HFF-Myc (cell line): ENCODE measurements at places on chromosomes 6 and 20.
A peak's percentile ranks its signal among the peaks of the same experiment; 100 is the strongest.

DNA sequence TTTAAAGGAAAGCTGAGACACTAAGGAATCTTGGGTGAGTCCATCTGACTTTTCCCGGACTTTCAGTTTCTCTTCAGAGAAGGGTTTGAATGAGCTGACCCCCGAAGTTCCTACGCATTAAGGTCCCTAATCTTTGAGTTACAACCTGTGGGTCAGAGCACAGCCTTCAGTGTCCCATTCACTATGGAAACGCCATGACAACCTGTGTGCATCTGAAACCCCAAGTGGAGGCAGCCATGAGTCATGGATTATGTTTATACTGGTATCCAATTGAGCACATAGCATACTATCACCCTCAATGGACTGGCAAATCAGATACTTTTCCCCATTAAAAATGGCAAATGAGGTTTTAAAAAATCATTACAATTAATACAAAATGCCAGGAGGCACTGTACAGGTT, 11.4 kb downstream of the MYLK4 start:
- DNase-seq: peak; percentile 36

DNA sequence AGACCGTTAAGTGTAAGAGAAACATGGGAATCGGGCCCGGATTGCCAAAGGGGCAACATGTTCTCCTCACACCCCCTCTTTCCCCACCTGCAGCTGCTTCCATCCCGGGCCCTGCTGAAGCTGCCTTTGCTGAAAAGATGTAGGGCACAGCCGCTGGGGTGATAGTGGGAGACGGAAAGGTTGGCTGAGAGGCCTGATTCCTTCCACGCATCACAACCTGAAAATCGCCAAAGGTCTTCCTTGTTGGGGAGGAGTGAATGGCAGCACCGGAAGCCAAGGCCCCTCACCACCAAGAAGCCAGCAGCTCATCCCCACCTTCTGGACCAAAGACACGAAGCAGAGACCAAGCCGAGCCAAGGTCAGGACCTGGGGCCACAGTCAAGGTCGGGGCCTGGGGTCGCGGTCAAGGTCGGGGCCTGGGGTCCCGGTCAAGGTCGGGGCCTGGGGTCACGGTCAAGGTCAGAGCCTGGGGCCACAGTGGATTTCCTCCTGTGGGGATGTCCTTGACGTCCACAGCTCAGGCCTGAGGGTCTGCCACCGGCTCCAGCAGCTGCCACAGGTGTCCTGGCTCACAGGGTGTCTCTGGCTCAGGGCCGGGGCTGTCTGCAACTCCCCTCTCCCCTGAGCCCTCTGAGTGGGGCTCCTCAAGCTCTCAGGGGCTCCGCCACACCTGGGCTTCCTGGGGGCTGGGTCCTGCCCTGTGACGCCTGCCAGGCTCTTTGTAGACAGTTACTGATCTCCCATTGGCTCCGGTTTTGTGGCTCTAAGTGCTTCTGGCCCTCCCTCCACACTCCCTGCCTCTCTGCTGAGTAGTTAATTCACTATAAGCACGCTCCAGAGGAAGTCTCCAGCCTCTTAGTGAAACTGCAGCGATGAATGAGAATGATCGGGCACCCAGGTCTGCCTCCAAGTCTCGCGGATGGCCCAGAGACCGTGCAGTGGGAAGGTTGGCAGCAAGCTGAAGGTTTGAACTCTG, 5.5 kb upstream of the CHRNA4 start:
- no peak for DNase-seq

- no peak for DNase-seq
These were observed 185.3 kb downstream of the ADAT2 start for GRCh38 chr6:143264986-143265764.

DNA sequence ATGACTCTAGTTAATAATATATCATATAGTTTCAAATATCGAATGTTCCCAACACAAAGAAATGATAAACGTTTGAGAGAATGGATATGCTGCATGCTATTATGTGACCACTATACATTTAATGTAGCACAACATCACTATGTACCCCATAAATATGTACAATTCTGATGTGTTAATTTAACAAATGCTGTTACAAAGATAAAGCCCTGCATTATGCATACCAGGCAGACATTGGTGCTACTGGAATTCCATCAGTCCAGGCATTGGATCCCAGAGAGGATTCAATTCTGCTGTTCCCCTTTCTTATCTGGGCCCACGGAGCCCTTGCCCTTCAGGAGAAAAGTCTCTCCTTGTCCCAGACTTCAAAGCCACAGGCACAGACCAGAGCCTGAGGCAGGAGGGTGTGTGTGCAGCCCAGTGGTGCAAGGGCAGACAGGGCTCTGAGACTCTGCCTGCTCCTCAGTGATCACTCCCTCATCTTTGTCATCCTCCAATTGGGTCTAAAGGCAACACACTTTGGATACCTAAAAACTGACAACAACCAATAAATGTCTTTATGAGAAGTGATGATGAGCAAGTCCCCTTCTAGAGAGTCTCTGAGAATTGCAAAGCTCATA, 45.2 kb downstream of the PSMG4 start:
- no peak for DNase-seq

- DNase-seq: no peak
These were observed 19.0 kb downstream of the TUBB2A start for GRCh38 chr6:3138341-3138740.

DNA sequence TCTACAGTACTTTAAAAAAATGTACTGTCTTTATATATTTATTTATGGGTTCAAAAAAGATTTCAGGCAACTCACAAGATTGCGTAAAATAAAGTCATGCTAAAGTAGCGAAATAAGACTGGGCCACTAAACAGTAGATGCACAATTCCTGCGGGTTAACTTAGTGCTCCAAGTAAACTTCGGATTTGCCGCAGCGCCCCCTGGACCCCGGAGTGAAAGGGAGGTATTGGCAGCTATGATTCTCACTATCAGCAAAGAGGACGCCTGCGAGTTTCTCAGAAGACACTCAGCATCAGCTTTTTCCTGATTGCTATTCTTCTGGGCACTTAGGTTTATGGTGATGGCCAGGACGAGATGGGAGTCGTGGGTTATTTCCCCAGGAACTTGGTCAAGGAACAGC, 1.4 kb downstream of the OTOR start:
- DNase-seq: no peak

DNA sequence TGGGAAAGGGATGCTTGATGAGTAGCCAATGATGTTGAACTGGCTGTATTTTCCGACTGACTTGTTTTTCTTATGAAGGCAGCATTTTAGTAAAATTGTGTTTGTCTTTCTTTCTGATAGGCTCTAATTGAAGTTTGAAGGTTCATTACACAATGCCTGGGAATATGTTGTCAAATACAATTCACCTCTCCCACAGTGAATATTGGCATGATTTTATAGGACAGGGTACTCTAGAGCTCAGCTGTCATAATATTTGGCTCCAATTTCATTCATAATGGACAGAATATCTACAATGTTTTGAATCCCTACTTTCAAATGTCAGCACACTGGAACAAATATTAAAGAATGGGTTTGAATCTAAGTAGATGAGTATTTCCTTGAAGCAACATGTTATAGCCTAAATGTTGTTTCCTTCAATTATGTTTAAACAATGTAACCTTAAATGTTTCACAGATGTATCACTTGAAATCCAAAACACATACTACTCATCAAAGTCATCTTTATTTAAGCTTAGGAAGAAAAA, 81.4 kb downstream of the LAMA2 start:
- no peak for DNase-seq

DNA sequence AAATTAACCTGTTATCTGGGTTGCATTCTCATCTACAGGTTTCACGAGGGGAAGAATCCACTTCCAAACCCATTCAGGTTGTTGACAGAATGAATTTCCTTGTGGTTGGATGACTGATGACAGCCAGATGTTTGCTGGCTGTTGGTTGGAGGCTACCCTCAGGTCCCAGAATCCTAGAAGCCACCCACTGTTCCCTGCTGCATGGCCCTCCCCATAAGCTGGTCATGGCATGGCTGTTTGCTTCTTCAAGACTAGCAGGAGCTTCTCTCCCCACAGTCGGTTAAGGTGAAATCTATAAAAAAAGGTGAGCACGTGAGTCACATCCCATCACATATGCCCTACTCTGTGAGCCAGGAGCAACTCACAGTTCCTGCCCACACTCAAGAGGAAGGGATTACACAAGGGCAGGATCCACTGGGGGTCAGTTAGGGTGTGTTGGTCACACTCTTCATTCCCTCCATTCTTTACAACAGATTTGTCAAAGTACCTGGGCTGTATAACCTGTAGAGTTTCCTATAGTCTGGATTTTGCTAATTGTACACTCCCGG, 19.5 kb upstream of the RPS10 start:
- no peak for DNase-seq

DNA sequence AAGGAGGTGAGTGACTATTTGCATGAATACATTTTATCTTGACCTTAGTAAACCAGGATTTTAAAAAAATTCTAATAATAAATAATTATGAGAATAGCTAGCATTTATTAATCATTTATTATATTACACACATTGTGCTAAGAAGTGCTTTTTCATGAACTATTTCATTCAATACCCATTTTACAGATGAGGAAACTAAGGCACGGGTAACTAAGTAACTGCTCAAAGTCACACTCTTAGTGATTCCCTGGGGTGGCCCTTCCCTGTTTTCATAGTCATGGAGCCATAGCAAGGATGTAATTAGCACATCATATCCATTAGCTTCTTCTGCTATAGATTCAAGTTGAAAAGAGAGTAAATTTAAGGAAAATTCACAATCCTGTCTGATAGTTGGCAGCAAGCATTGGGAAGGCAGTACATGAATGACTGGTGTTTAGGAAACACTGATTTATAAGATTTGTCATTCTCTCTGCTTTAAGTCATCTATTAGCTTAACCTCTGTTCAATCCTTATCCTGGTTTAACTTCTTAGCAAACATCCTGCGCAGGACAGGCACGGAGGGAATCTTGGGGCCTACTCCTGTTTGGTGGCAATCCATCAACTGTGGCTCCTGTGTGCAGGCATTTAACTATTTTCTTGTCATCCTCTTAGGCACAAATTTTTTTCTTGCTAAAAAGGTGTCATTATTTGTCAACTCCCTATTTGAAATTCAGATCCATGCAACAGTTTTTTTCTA, 68.3 kb downstream of the RIN2 start:
- no peak for DNase-seq

GRCh38 chr6:134267917-134268361, 50.0 kb downstream of the SGK1 start:
- no peak for DNase-seq

- no peak for DNase-seq
These were observed 505.9 kb upstream of the BTBD3 start for GRCh38 chr20:11411765-11412164.

DNA sequence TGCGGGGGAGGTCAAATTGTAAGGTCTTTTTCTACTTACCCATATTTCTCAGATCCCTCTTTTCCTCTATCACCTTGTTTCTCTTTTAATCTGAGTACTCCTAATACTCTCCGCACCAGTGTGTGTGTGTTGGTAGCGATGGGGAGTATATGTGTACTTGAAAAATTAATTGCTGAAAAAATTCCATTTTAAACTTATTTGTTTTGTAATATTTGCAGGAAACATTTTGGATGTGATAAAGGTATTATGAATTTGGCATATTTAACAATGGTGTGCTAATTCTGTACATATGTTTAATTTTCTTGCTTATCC, 48.1 kb upstream of the MLIP start:
- no peak for DNase-seq

- no peak for DNase-seq
These were observed 104.7 kb downstream of the OPRM1 start for GRCh38 chr6:154143753-154144152.

DNA sequence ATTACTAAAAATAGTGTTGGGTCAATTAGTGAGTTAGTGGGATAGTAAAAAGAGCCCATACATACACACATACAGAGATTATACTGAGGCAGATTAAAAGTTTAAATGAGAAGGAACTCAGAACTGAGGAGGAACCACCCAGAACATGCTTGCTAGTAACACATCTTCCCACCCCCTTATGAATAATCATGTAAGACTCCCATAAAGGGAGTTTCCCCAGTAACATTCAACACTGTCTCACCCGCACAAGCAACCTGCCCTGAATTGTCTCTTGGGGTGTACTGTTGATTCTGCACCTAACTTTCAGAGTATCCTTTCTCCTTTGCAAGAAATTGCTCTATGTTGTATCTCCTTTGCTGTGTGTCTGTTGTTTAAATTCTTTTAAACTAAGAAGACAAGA, 11.1 kb upstream of the HLA-DQB2 start:
- DNase-seq: no peak

GRCh38 chr20:62238569-62239277, 402 bp downstream of the OSBPL2 start:
- no peak for DNase-seq

- DNase-seq: no peak
These were observed 79.4 kb upstream of the SLC4A11 start for GRCh38 chr20:3318226-3318884.

DNA sequence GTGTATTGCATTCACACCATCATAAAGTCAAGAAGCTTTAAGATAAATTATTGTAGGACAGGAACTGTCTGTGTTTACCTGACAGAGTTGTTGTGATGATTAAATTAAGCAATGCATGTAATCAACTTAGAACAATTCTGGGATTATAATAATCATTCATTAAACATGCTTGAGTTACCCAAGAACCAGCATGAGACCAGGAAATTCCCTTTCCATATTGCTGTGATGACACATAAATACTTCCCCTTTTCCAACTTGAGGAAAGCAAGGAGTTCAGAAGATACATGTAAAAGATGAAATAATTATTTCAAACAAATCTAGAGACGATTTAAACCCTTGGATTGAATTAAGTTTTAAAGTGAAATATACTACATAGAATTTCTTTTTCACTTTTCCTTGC, 404.4 kb downstream of the GJA1 start:
- DNase-seq: no peak

- DNase-seq: no peak
These were observed 207.0 kb upstream of the TCF21 start for GRCh38 chr6:133681891-133682290.

GRCh38 chr6:158068156-158068892, 86.7 kb downstream of the SYNJ2 start:
- no peak for DNase-seq

DNA sequence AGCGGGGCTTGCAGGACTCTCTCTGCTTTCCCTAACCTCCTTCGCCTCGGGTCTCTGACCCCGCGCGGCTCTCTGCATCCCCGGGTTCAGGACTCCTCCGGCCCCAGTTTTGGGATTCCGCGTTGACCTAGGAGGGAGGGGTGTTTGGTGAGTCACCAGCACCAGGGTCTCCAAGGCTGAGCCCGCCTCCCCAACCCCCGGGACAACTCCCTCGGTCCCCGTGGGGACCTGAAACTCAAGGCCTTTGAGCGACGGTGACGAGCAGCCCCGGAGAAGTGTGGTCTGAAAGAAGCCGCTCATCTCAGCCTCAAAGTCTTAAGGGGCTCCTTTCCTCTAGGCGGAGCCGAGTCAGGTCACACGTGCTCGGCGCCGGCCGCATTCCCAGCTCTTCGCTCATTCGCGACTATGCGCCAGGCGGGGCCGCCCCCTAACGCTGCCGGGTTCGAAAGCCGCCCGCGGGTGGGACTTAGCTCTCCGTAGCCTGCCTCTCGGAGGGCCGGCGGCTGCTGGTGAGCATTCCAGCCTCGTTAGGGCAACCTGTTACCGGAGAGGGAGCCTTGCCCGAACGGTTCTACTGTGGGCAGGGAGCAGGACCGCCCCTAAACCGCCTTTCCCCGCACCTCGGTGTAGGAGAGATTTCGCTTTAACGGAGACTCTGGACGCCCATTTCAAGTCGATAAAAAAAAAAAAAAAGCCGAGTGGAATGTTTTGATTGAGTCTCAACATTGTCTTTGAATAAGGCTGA, 3.0 kb upstream of the PRDM13 start:
- no peak for DNase-seq

- no peak for DNase-seq
These were observed 972 bp downstream of the RNF8 start for GRCh38 chr6:37354526-37355384.
